ENCODE measurements at places on chromosomes 3 and 15.

DNA sequence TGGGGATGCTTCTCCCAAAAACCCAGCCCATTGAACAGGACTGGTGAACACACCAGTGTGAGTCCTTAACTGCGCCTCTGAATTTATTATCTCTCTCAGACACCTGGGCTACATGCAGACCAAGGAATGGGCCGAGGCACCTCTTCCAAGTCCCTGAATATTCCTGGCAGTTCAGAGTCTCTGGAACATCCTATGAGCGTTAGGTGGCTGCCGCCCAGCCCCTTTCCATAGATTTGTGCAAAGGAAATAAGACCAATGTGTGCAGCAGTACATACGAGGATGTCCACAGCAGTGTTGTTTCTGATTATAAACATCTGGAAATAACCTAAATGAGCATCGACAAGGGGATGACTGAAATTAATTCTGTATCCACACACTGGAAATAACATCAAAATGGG, 104.9 kb upstream of the RPL32 start:
- peak; percentile 53 for DNase-seq

- no peak for DNase-seq
These were observed 19.6 kb downstream of the FBLN2 start for GRCh38 chr3:13568515-13569028.

DNA sequence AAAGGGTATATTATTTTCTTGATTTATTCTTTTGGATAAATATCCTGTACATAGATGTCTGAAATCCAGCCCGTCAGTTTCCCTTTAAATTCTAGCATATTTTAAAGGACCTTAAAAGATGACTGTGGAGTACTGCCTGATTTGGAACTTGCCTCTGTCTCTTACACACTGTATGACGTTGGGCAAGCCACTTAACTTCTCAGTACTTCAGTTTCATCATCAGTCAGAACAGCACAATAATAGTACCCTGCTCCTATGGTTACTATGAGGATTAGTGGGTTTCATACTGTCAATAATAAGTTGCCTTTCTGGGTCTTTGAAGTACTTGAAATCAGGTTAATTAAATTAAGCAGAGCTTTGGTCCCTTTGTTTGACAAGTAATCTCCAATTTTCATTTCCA, 374.3 kb downstream of the TIGIT start:
- no peak for DNase-seq

DNA sequence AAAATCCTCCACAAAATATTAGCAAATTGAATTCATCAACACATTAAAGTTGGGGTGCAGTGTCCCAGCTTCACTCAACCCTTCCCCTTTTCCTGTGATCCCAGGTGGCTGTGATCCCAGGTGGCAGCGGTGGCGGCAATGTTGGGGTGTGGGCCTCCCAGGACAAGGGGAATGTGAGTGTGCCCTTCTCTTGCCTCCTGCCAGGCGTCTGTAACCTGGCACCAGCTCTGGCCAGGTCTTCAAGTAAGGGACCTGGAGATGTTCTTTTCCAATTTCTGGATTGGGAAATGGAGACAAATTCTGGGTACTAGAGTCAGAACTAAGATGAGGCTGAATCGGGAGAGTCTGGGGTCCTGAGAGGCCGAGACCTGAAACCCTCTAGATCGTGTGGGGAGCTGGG, 20.1 kb downstream of the GOLGA6A start:
- no peak for DNase-seq

Measured in hindlimb muscle (tissue), 1 donor.